ENCODE measurements at places on chromosomes 4 and X. TPM values are rescaled to one million over a fixed set of nuclear protein-coding genes. Genes with fewer than 3 reads are reported as not detected.

DNA sequence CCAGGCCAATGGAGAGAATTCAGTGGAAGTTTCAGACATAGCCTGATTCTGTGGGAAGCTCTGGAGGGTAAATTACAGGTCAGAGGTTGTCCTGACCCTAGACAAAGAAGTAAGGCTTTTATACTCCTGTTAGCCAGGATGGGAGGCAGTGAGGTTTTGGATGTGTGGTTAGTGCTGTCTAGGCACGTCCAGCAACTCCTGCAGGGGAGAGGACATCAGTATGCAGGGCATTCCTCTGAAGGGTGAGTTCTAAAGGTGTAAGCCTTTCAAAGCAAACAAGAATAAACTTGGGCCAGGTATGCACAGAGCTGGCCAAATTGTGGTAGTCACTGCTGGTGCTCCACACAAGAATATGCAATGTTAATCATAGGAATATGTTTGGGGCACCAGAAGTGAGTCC lies 562.5 kb downstream of the CCSER1 start:
- peak overlapping the region; percentile 17 for H3K4me3 ChIP-seq
- H3K27me3 ChIP-seq: no peaks in the 10 kb centered on the region
- DNase-seq: no peak
- no peaks in the 10 kb centered on the region for H3K36me3 ChIP-seq
- no peaks in the 10 kb centered on the region for H3K4me1 ChIP-seq
- H3K27ac ChIP-seq: no peak overlapping the region

- no peaks in the 10 kb centered on the region for H3K36me3 ChIP-seq
- no peak for DNase-seq
- no peak overlapping the region for H3K27ac ChIP-seq
Measured at GRCh38 chrX:55072286-55072685, 2.5 kb upstream of the PAGE2B start.

DNA sequence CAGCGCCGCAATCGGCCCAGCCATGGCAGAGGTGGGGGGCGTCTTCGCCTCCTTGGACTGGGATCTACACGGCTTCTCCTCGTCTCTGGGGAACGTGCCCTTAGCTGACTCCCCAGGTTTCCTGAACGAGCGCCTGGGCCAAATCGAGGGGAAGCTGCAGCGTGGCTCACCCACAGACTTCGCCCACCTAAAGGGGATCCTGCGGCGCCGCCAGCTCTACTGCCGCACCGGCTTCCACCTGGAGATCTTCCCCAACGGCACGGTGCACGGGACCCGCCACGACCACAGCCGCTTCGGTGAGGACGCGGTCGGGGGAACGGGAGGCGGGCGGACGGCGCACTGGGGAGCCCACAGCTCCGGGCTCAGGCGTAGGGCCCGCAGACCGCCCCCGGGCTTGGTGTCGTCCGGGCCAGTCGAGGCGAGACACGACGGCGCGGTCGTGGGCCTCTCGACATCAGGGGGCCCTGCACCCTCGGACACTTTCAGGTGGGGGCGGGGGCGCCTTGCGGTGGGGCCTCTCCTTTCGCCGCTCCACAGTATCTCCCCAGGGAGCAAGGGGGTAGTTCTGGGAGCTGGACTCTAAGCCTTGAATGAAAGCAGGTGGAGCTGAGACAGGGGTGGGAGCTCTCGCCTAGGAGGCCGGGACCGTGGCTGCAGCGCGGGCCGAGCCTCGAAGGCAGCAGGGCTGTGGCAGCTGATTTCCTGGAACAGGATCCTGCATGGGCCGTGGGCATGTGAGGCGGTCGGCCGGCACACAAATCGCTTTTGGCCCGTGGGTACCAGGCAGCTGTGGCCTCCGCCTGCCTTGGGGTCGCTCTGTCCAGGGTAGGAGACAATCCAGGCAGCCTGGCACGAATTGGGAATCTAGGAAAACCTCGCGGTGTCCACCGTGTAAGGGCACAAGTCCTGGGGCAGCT lies 722 bp downstream of the FGF16 start:
- no peaks in the 10 kb centered on the region for H3K36me3 ChIP-seq
- DNase-seq: peak; percentile 66
- H3K27me3 ChIP-seq: peaks cover 44% of the 10 kb centered on the region
- H3K4me1 ChIP-seq: no peaks in the 10 kb centered on the region
- H3K27ac ChIP-seq: no peak overlapping the region

NDP gene
- not detected for total RNA-seq

RASL11B gene
- total RNA-seq: 17.0 TPM

COL25A1 gene
- 5.4 TPM for total RNA-seq

Measured in endodermal cell (in vitro differentiated cells).